ENCODE measurements at places on chromosomes 12 and 14.

DNA sequence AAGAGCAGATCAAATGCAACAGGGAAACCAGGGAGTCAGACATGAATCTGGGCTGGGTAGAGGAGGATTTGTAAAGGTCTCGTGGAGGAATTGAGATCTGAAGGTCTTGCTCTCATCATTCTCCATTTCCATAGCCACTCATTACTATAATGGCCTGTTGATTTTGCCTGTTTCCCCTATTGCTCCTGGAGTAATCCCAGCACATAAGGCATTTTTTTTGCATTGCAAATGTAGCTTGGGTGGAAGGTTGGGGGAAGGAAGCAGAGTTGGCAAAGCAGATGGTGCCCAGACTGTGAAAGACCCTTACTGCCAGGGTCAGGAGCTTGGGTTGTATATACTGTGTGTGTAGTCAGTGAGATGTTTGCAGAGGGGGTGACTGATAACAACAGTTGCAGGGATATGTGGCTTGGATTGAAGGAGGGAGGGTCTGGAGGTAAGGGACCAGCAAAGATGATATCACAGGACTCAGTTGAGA is 116.0 kb downstream of the TTC6 start:
- no peak for DNase-seq

- DNase-seq: no peak
Observed at GRCh38 chr14:85087201-85087600, 442.7 kb upstream of the FLRT2 start.

DNA sequence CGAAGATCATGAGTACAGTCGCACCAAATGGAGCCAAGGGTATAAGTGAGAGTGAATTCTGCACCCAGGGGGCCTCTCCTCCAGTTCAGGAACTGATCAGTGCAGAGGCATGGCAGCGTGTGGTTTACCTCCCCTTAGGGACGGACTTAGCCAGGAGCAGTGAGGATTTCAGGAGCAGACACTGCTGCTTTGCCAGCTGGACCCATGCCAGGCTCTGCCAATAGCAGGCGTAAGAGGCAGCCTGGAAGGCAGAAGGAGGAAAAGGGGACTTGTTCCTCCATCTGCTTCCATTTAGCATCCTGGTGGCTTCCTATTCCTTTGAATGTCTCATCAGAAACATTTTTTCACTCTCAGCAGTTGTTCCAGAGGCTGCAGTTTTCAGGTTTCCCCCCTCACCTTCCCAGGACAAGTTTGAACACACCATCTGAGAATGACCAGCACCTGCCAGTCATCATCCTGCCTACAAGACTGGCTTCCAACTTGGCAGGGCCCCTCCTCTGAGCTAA is 137.0 kb upstream of the LMNTD1 start:
- DNase-seq: no peak

GRCh38 chr12:47102406-47102805 is 22.6 kb upstream of the AMIGO2 start:
- no peak for DNase-seq

- DNase-seq: no peak
Observed at GRCh38 chr12:47652521-47653234, 53.2 kb downstream of the RPAP3 start.

Measured in activated T-cell treated with anti-CD3 and anti-CD28 coated beads, Interleukin-2, amount 50 U/mL, for 48 hours (primary cell).